ENCODE measurements at places on chromosomes 2 and 18.

- DNase-seq, result no peak
Observed at GRCh38 chr2:168723275-168723899, 79.0 kb upstream of the NOSTRIN start.

GRCh38 chr2:115162494-115163293, 720.3 kb downstream of the DPP10 start:
- no peak for DNase-seq

DNA sequence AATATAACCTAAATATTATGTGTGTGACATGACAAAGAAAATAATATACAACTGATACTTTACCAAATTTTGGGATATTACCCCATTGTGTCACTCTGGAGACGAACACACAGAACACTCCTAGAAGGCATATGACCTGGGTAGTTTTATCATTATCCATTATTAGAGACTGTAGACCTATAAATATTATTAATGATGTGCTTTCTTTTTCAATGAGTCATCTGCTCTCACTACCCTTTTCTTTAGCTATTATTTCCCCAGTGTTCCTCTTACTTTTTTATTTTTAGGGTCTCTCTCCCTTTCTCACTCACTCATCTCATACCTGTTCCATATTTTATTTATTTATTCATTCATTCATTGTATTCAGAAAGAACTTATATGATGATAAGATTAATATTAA, 143.3 kb upstream of the ITGA4 start:
- DNase-seq, result no peak

- DNase-seq, result no peak
Observed at GRCh38 chr2:184769023-184769422, 170.7 kb downstream of the ZNF804A start.

DNA sequence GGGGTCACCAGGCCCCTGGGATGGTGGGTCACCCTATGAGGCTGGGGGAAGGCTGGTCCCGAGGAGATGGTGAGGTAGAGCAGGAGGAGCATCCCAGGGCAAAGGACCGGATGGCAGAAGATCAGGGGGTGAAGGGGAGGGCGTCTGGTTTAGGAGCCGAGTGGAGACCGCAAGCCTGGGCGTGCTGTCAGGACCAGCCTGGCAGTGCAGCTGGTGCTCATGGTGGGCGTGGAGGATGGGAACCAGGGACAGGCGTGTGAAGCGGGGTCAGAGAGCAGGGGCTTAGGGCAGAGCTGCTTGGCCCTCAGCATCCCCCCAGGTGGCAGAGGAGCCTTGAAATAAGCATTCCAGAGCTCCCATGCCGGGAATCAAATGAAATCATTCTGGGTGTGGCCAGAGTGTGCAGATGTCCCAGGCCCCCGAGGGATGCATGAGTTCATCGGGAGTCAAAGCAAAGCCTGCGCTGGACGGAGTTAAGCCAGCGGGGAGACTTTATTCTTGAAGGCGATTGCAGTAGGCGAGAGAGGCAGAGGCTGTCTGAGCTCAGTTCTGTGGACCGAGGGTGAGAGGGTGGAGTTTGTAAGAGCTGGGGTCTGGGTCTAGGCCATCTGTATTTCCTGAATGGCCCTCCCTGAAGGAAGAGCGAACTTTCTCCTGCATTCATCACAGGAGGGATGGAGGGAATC, 33.1 kb upstream of the MBP start:
- no peak for DNase-seq

GRCh38 chr2:69888451-69888850, 5.3 kb upstream of the SNRNP27 start:
- DNase-seq, result no peak

DNA sequence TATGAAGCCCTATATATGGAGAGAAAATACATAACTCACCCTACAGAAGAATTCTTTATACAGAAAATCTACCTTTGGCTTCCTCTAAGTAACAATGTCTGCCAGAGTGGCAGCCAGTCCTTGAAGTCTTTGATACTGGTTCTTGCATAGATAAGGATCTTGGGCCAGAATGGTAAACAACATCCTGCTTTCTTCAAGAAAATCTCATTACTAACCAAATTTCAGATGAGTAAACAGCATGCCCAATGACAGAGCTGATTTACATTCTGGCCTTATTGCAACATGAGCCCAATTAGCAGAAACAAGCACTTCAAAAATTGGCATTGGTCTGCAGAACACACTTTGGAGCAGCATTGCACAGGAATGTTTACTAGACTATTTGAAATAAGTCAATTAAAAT, 336.5 kb upstream of the ST6GAL2 start:
- DNase-seq, result no peak

- DNase-seq, result no peak
Observed at GRCh38 chr2:150441784-150442183, 45.7 kb downstream of the RND3 start.

- no peak for DNase-seq
Observed at GRCh38 chr2:184564092-184564491, 34.2 kb upstream of the ZNF804A start.

DNA sequence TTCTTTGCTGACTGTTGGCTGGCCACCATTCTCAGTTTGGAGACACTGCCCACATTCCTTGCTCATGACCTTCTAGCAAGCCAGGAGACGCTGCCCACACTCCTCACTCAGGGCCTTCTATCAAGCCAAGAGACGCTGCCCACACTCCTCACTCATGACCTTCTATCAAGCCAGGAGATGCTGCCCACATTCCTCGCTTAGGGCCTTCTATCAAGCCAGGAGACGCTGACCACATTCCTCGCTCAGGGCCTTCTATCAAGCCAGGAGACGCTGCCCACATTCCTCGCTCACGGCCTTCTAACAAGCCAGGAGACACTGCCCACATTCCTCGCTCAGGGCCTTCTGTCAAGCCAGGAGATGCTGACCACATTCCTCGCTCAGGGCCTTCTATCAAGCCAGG, 131.3 kb upstream of the CBLN2 start:
- no peak for DNase-seq

GRCh38 chr2:134108113-134108512, 145.8 kb upstream of the MGAT5 start:
- no peak for DNase-seq

GRCh38 chr18:57287766-57288165, 64.6 kb upstream of the ST8SIA3 start:
- DNase-seq, result no peak

DNA sequence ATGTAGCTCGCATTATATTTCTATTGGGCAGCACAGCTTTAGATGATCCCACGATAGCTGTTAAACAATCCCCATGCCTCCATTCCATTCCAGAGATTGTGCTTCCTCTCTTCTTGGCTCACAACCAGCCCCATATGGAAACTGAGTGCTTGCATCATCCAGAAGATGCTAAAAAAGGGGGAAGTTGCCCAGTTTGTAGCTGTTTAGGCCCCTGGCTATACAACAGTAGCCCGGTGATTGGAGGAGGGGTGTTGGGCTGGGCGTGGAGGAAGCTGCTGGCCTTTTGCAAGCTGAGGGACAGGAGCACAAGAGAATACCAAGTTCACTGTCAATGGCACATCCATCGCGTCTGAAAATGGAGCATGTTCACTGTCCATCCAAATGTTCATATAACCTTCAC, 360.2 kb downstream of the ALK start:
- DNase-seq, result no peak

DNA sequence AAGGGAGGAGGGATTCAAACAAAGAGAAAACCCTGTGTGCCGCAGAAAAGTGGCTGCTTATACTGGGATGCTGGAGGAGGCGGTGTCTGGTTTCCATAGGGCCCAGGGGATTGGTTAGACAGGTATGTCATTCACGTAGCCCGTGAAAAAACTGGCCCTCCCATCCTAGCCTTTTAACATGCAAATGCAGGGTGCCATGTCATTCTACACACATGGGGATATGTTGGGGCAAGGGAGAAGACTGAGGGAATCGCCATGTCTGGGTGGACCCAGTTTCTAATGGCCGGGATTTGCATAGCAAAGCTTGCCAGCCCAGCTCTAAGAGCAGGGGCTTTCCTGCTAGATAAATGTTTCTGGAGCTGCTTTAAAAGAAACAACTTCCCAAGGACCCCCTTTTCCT, 8.2 kb upstream of the RNU2-63P start:
- no peak for DNase-seq

DNA sequence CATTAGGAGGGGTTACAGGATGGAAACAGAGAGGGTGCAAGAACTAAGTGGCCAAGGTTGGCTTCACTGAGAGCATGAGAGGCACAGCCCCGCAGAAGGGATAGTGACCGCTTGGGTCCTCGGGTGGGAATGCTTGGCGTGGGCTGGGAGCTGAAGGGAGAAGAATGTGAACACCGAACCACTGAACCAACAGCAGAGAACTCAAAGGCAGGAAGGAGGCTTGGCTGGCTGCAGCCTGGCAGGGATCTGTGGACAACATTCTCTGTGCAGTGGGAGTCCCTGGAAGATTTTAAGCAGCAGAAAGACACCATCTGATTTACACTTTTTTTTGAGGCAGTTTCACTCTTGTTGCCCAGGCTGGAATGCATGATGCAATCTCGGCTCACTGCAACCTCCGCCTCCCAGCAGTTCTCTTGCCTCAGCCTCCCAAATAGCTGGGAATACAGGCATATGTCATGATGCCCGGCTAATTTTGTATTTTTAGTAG, 33.9 kb downstream of the SOWAHC start:
- DNase-seq, result no peak

- DNase-seq, result no peak
Observed at GRCh38 chr2:191999101-191999841, 152.4 kb upstream of the CAVIN2 start.

All from stimulated activated CD4-positive, alpha-beta T cell treated with anti-CD3 and anti-CD28 coated beads, Interleukin-15, amount 100 ng/mL, for 1 hour (primary cell).